NCI-H69 (cell line): ENCODE measurements at places on chromosomes 12 and 14.
A peak's percentile ranks its signal among the peaks of the same experiment; 100 is the strongest.

GRCh38 chr12:107501681-107502080 is 183.9 kb upstream of the PWP1 start:
- DNase-seq, result no peak

GRCh38 chr14:90302529-90303303 is 29.0 kb downstream of the NRDE2 start:
- DNase-seq, result no peak

DNA sequence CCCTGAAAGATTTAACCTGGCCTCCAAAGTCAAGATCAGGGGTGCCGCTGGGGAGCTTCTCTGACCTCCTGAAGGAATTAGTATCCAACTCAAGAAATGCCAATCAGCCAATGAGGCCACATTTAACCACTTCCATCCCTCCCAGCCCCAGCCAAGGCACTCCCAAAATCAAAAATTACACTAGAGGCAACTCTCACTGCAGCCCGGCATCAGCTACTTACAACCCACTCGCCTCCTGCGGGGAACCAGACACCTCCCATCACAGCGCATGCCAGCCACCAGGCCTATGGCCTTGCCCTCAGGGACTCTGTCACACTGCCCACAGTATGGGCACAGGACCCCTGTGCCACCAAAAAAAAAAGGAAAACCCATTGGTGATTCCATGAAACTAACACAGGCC is 62.3 kb upstream of the DDX11 start:
- no peak for DNase-seq

DNA sequence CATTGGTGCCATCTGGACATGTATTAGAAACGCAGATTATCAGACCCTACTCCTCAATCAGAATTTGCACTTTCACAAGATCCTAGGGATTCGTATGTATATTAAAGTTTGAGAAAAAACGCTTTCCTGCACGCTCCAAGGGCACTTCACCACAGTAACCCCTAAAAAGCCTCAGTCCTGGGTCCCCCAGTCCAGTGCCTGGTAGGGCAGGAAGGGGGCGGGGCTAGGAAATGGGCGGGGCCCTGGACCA is 369 bp downstream of the DEPDC4 start:
- no peak for DNase-seq

- no peak for DNase-seq
Measured at GRCh38 chr12:122051231-122051876, 27.2 kb upstream of the MLXIP start.

GRCh38 chr14:30564235-30564867 is 5.4 kb downstream of the G2E3 start:
- DNase-seq, result no peak

GRCh38 chr12:52630599-52631200 is 12.3 kb upstream of the KRT73 start:
- no peak for DNase-seq

- DNase-seq, result no peak
Measured at GRCh38 chr12:55711786-55712553, 3.9 kb upstream of the BLOC1S1 start.

- peak; percentile 7 for DNase-seq
Measured at GRCh38 chr12:68665016-68665569, 21.7 kb upstream of the NUP107 start.

GRCh38 chr12:3905664-3906063 is 32.5 kb upstream of the PARP11 start:
- no peak for DNase-seq

DNA sequence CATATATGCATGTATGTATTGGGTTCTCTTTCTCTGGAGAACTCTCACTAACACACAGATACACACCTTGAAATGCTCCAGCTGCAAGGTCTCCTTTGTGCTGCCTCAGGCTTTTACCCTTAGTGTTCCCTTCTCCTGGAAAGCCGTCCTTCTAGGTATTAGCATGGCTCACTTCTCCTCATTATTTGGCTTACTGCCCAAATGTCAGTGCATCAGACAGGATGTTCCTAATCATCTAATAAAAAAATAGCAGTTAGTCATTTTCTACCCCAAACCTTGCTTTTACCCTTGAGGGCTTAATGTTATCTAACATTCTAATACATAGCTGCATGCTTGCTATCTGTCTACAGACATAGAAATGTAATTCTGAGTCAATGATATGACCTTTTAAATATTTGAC is 109.0 kb upstream of the SLC16A7 start:
- no peak for DNase-seq

DNA sequence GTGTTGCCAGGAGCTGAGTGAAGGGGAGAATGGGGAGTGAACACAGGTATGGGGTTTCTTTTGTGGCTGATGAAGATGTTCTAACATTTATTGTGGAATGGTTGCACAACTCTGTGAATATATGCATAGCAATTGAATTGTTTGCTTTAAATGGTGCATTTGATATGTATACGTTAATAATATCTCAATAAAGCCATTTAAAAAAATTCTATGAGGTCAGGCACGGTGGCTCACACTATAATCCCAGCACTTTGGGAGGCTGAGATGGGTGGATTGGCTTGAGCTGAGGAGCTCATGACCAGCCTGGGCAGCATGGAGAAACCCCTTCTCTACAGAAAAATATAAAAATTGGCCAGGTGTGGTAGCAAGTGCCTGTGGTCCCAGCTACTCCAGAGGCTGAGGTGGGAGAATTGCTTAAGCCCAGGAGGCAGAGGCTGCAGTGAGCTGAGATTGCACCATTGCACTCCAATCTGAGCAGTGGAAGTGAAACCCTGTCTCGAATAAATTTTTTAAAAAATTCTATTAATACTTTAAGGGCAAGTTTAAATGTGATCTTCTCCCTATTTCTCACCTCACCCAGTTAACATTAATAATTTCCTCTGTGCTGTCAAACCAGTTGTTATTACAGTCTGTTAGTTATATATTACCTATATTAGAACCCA is 65.3 kb downstream of the DENND5B start:
- no peak for DNase-seq

DNA sequence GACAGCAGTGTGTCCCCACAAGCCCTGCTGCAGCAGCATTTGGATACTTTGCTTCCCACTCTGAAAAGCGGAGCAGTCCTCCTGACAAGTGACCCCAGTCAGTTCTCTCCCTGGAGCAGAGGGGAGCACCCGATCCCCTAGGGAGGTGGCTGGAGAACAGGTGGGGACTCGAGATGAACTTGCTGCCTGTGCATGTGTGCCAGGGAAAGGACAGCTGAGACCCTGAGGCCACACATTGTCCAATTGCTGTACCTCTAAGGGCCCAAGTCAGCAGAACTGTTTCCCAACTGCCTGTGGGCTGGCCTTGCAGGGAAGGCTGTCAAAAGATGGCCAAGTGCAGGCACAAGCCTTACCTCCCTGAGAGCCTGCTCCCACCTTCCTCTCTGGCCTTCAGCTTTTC is 55.1 kb downstream of the IFT43 start:
- no peak for DNase-seq

DNA sequence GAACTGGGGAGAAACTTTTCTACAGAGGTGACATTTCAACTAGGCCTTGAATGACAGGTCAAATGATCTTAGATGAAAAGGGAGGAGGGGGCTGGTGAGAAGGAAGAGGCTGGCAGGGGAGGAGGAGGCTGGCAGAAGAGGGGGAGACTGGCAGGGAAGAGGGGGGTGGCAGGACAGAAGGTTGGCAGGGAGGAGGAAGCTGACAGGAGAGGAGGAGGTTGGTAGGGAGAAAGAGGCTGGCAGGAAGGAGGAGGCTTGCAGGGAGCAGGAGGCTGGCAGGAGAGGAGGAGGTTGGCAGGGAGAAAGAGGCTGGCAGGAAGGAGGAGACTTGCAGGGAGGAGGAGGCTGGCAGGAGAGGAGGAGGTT is 63.4 kb upstream of the PPP4R3A start:
- DNase-seq, result no peak

- no peak for DNase-seq
Measured at GRCh38 chr12:105083031-105083430, 1.2 kb downstream of the ALDH1L2 start.

- peak; percentile 99 for DNase-seq
Measured at GRCh38 chr12:51424662-51425539, at the start of gene SLC4A8. Gene SLC4A8 (plus strand): TSS chr12:51424831. CDS start chr12:51424988, 157 bp downstream.

GRCh38 chr14:105588236-105588860 is 62.0 kb downstream of the TMEM121 start:
- no peak for DNase-seq

GRCh38 chr14:72833174-72833573 is 60.7 kb downstream of the DPF3 start:
- no peak for DNase-seq

DNA sequence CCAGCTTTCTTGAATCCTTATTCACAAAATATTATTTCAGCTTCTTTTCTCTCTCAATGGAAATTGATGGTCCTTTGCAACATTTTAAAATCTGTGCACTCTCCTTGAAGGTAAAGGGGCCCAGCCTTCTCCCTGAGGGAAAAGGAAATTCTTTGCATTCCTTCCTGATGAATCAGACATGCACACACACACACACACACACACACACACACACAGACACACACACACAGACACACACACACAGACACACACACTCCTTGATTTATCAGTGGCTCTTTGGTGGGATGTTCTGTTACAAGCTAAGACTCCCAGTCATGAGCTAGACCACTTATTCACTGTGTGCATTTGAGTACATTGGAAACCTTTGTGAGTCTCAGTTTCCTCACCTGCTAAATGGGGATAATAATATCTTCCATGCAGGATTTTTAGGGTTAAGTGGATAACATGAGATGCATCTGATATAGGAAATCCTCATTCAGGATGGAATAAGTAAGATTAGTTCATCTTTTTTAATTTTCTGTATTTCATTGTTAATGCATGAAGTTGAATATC is 45.1 kb upstream of the HMGA2 start:
- no peak for DNase-seq

DNA sequence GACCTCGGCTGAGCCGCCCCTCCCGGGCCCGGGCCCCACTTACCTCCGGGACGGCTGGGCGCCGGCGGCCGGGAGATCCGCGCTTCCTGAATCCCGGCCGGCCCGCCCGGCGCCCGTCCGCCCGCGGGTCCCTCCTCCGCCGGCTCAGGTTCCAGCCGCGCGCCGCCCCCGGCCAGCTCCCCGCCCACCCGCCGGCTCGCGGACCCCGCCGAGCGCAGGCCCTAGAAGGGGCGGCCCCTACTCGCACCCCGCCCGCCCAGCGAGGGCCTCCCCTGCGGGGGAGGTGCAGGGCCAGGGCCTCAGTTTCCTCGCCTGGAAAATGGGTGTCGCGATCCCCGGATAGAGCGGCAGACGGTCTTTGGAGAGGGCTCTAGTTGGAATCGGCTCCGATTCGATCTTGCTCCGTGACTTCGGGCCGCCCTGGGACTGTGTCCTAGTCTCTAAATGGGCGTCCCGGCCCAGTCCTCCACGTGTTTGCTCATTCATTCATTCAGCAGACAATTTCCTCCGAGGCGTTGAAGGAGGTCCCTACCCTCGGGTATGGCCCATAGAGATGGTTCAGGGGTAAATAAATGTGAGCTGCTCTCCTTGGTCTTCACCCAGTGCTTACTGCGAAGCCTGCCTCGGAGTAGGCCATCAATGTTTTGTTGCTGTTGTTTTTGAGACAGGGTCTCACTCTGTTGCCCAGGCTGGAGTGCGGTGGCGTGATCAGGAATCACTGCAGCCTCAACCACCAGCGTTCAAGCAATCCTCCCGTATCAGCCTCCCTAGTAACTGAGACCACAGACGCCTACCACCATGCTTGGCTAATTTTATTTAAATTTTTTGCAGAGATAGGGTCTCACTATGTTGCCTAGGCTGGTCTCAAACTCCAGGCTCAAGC is at the start of gene TRPV4:
Gene TRPV4 (minus strand): TSS at position 92 of the 883 bp plus-strand sequence. CDS start 18,602 bp downstream, outside the sequence.
- DNase-seq, result peak; percentile 44

DNA sequence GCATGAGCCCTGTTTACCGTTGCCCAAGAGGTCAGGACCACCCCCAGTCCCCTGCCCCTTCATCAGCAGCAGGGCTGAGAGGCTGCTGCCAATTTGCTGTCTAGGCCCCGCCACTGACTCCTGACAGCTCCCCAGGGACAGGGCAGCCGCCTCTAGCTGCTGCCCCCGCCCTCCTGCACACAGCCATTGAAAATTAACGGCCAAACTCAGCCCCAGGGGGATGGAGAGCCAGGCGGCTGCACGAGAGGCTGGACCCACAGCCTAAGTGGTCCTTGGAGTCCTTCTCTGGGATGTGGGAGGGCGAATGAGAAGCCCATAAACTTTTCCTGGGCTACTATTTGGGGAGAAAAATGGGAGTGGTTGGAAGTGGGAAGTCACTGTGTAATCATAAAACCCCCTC is 4.6 kb downstream of the FOXN4 start:
- DNase-seq, result peak; percentile 97

DNA sequence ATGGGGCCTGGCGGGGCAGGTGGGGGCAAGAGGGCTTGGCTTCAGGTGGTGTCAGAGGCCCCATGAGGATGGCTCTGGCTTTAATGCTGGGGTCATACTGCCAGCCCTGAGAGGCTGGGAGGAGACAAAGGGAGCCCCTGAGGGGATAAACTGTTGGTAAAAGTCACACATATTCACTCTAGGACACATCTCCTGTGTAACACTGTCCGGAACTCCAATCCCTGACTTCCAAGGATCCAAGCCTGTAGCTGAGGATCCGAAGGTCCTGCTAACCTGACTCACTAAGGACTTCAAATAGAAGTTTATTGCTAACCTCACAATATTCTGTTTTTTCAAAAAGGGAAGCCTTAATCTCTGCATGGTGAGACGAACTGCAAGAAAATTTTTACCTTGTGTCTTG is 39.2 kb upstream of the GPR68 start:
- no peak for DNase-seq

DNA sequence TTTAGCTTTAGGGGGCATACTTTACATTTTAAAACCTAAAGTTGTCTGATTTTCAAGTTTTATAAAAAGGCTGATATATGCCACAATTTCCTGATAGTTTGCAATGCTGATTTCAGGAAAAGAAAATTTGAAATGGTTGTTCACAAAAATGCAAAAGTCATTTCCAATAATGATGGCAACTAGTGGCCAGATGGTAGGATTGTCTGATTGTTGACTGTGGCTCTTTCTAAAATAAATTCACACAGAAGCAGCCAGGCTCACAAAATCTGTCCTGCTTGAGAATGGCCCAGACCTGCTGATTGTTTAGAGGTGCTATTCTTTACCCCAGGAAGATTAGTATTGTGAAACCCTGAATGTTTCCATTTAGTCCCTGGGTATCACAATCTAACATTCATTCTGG is 220.3 kb downstream of the NELL2 start:
- peak; percentile 36 for DNase-seq

GRCh38 chr12:56297400-56297799 is 2.7 kb downstream of the CS start:
- no peak for DNase-seq

DNA sequence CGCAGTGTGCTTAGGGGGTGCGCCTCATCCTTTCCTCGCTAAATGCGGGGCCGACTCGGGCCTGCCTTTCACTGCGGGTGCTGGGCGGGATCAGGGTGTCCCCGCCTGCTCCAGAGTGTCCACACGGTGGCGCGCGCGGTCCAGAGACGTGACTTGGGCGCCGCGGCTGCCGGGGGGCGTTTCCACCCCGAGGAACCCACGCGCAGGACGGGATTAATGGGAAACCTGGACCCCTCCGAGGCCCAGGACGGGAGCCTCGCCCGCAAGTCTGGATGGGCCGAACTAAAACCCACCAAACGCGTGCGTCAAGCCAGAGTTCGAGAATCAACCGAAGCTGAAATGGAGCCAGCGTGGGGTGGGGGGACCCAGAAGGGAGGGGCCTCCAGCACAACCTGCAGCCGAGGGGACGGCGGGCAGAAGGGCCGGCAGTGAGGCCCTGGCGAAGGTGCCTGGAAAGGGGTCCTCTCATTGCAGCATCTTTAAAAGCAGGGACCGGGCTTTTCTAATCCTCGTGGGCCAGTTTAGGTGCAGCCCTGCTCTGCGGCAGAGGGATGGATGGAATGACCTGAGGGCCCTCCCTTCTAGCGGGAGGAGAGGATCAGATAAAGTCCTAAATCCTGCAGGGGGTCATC is 93.3 kb downstream of the NINJ2 start:
- DNase-seq, result peak; percentile 87

- DNase-seq, result peak; percentile 97
Measured at GRCh38 chr12:58920102-58920960, at the start of gene LRIG3. Gene LRIG3 (minus strand): TSS chr12:58920504. CDS start chr12:58920235, 269 bp downstream.
